ENCODE measurements at places on chromosomes 6 and 20.

DNA sequence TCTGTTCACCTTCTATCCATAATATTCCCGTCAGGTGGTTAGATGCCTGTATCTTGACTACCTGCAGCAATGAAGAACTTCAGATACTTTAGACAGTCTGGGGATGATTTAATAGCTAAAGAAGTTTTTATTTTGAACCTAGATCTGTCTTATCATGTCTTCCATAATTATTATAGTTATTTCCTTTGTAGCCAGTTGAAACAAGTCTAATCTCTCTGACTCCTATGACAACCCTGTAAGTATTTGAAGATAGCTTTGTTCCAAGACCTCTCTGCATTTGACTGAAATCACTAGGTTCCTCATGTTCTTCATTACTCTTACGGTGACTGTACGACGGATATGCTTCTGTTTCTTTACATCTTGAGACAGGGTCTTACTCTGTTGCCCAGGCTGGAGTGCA is 316.6 kb upstream of the BMP2 start:
- no peak for DNase-seq

GRCh38 chr6:69816569-69816968 is 19.8 kb upstream of the LMBRD1 start:
- DNase-seq = no peak

DNA sequence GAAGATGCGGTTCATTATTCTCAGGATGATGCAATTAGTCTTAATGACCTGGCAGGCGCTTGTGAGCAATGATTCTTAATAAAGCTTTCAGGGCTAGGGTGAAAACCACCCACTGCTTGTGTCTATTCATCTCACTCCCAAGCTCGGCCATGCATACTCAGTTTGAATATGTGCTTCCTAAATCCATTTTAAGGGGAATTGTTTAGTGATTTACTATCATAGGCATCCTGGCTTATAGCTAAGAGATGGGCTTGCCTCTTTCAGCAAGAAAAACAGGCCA is 141.1 kb upstream of the SLC24A3 start:
- no peak for DNase-seq

DNA sequence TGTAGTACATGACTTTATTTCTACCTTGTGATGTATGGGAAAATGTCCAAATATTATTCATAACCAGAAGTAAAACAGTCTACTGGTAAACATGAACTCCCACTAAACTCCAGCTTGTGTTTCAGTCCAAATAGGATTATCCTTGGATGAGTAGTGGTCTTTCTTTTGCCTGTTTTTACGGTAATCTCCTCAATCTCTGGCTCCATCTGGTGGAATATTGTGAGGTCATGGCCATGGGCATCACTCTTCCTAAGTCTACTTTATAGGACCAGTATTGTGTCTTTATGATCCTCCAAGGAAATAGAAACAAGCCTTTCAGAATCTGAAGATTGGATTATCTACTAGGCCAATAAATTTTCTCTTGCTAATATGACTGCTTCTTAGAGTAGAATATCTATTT is 505.0 kb downstream of the BMP2 start:
- peak; percentile 28 for DNase-seq

GRCh38 chr6:92849636-92850035 is 569.7 kb downstream of the EPHA7 start:
- DNase-seq = no peak

DNA sequence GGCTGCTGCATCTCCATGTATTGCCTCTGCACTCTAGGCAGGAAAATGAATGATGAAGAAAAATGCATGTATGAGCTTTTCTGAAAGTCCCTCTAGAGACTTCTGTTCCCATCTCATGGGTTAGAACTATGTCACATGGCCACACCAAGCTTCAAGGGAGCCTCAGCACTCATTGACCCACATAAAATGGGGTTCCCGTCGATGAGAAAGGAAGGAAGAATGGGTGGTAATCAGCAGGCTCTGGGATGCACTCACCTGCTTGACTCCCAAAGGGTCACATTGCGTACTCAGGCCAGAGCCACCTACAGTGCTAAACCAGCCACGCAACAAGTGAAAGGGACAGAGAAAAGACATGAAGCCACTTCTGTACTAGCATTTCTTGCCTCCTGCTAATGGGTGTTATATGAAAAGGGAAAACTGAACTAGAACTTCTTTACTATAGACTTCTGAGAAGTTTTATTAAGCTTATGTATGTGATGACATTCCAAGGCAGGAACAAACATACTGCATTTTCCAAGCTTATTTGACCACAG is 95.8 kb upstream of the GCM1 start:
- DNase-seq = no peak

- no peak for DNase-seq
These were observed 38.7 kb downstream of the YTHDF1 start for GRCh38 chr20:63177134-63177784.

DNA sequence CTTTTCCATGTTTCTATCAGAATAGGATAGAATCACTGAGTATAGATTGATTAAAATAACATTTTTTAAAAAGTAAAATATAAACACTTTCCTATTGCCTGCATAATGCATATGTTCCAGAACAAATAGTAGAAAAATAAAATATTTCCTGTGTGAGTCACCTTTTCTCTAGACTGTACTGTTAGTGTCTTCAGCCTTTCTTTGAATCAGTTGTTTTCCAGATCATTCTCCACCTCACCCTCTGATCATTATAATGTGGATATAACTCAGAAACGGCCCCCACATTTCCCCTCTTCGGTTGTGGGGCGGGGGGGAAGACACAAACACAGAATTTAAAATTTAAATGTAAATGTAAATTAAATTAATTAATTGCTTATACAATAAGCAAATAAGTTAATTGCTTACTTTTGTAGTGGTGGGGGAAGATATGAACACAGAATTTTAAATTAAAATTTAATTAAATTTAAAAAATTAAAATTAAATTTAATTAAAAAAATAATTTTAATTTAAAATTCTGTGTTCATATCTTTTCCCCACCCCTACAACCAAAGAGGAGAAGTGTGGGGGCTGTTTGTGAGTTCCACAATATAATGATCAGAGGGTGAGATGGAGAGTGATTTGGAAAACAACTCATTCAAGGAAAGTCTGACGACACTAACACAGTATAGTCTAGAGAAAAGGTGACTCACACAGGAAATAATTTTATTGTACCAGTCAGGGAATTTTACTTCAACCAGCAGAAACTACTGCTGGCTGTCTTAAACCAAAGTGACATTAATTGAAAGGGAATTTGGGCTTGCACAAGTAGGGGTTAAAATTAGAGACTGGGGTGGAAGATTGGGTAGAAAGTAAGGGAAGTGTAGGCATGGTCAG is 37.1 kb upstream of the PROKR2 start:
- DNase-seq = no peak

- no peak for DNase-seq
These were observed 1.2 kb upstream of the PARD6B start for GRCh38 chr20:50729901-50730764.

GRCh38 chr20:11166712-11167111 is 492.9 kb upstream of the JAG1 start:
- DNase-seq = no peak

DNA sequence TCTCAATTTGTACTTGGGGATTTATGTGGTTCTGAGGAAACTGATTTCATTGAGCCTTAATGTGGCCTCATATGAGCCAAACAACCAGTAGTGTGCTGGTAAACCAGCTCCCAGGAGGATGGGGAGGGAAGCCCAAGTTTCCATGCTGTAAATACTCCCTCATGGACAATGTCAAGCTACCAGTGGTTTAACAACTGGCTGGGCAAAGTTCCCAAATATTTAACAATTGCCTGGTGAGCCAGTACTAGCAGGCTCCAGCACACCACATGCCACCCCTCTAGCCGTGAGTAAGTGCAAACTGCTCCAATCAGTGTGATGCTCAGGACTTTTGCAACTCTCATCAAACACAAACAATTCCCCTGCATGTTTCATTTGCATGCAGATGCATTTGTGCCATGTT is 19.2 kb upstream of the CDKN1A start:
- DNase-seq = no peak

Data from COR-L47 (cell line).